ENCODE measurements at places on chromosomes 7 and 10. TPM values are rescaled to one million over a fixed set of nuclear protein-coding genes. Genes with fewer than 3 reads are reported as not detected.

- DNase-seq, result no peak
Measured at GRCh38 chr7:100966542-100967291, 2.6 kb upstream of the MUC12 start.

DNA sequence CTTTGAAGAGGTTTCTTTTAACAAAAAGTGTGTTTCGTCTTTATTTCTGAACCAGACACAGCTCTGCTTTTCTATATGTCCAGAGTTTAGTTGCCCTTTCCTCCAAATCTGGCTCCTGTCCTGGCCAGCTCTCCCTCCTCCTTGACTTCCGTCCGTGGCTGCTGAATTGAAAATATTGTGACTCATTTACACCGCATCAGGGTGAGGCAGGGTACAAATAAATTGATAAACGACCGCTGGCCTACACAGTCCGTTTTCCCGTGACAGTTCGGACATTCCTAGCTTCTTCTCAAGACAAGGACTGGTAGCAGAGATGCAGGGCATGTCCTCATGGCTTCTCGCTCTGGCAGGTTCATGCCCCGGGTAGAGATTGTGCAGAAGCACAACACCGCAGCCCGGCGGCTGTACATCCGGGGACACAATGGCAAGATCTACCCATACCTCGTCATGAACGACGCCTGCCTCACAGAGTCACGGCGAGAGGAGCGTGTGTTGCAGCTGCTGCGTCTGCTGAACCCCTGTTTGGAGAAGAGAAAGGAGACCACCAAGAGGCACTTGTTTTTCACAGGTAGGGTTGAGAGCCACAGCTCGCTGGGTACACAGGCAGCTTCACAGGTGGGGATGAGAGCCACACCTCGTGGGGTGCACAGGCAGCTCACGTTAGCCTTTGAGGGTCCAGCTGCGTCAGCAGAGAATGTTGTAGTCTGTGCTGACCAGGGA lies 126.6 kb downstream of the TRRAP start:
- no peak for DNase-seq

PALD1 gene
- 0.10 TPM for total RNA-seq

DLX5 gene
- total RNA-seq, result 0.48 TPM

ZNF117 gene
- total RNA-seq, result 3.7 TPM

DNA sequence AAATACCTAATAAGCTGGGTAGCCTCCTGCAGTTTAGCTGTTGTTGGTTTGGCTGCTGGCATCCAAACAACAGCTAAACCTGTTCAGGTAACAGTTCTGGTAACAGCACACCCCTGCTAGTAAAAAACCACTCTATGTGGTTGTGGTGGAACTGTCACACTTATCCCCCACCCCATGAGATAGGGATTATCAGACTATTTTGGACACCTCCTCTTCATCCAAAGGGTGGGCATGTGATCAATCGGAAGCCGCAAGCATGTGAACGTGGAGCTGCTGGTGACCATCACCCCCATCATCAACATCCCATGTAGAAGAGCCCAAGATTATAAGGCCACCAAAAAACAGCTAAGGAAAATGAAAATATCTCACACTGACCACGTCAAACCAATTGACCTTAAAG lies 2.5 kb downstream of the MTPAP start:
- no peak for DNase-seq

- DNase-seq, result peak; percentile 51
Measured at GRCh38 chr7:601595-602340, 82.1 kb upstream of the PDGFA start.

Data from RPMI7951 (cell line).